ENCODE measurements at places on chromosomes 2 and 18. TPM values are rescaled to one million over a fixed set of nuclear protein-coding genes. Genes with fewer than 3 reads are reported as not detected.

GRCh38 chr2:69384618-69385081 lies 2.4 kb downstream of the GFPT1 start:
- DNase-seq, result peak; percentile 15

GRCh38 chr2:163264341-163264740 lies 425.8 kb upstream of the KCNH7 start:
- no peak for DNase-seq

Gene MC2R
- total RNA-seq, result not detected

GRCh38 chr2:209470-209869 lies 54.4 kb downstream of the SH3YL1 start:
- DNase-seq, result no peak

DNA sequence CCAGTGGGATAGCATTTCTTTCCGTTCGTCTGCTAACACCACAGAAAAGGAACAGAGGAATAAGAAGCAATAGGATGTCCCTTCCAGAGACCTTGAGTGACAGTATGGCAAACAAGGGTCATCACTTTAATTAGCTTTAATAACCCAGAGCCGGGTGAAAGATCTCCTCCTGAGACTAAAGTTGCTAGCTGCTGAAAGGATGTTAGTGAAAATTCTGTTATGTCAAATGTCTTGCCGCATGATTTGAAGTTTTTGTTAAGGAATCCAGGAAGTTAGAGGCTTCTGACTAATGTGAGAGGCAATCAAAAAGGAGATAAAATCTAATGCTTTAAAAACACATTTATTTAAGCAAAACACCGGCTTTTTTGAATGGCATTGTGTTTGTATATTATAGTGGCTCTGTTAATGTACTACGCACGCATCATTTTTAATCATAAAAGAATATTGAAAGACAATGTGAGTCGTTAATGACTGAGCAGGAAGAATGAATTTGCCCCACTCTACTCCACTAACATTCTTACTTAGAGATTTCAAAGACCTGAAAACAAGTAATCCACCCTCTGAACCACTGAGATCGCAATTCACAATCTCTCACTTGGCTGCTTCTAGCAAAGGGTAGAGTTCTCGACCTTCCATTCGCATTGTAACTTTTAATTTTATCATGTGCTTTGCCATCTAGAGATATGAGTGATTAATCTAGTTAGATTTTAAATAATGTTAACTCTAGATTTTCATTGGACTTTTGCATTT lies 536.6 kb downstream of the LRRTM4 start:
- peak; percentile 10 for DNase-seq

- DNase-seq, result no peak
These were observed 64.4 kb downstream of the COL5A2 start for GRCh38 chr2:189115126-189115525.

DNA sequence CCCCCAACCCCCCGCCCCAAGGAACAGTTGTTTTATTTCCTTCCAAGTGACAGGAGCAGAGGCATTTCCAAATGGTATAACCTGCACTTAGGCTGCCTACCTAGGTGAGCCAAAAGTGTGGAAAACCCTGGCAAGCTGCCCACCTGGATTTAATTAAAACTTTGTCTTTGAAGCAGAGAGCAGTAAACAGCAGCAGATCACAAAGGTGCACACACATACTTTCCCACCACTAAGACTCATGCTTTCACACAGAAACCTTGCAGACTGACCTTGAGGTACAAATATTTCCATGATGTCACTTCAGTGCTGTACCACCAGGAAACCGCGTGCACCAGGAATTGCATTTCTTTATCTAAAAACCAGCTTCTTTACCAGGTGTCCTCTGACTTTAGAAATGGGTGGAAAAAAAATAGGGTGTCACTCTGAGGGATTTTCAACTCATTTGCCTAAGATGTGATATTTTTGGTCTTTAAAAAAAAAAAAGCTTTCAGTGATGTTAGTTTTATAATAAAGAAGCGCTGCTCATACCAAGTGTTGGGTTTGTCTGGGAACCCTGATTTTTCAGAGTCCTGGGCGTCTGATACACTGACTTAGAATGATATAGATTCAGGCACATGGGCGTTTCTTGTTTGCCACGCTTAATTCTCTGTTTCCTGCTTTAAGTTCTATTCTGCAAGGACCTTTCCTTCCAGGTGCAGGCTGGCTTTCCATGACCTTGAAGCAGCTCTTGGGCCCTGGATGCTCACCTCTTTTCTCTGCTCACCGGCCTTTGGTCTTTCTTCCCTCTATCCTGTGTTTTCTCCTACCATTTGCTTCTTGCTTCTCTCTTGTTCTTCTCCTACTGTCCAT lies 70.7 kb upstream of the BCL2L11 start:
- peak; percentile 59 for DNase-seq

- peak; percentile 88 for DNase-seq
These were observed 69.8 kb downstream of the BABAM2 start for GRCh38 chr2:27960237-27960912.

DNA sequence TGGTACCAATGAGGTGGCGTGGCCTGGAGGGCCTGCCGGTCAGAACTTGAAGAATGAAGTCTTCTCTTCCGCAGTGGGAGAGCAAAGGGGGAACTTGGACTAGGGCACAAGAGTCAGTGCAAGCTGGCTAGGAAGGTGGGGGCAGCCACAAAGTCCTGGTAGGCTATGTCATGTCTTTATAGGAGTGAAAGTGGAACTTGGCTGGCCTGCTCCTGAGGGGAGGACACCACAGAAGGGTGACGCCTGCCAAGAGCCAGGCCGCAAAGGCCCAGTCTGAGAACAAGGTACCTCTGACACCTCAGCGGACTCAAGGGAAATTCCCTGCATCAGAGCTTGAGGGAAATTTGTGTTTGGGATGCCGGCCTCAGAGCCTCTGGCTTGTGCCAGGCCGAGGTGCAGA lies 32.2 kb upstream of the MAP3K20 start:
- no peak for DNase-seq

Gene ZNF804A
- total RNA-seq, result 2.8 TPM

Gene INHA
- total RNA-seq, result 0.86 TPM

DNA sequence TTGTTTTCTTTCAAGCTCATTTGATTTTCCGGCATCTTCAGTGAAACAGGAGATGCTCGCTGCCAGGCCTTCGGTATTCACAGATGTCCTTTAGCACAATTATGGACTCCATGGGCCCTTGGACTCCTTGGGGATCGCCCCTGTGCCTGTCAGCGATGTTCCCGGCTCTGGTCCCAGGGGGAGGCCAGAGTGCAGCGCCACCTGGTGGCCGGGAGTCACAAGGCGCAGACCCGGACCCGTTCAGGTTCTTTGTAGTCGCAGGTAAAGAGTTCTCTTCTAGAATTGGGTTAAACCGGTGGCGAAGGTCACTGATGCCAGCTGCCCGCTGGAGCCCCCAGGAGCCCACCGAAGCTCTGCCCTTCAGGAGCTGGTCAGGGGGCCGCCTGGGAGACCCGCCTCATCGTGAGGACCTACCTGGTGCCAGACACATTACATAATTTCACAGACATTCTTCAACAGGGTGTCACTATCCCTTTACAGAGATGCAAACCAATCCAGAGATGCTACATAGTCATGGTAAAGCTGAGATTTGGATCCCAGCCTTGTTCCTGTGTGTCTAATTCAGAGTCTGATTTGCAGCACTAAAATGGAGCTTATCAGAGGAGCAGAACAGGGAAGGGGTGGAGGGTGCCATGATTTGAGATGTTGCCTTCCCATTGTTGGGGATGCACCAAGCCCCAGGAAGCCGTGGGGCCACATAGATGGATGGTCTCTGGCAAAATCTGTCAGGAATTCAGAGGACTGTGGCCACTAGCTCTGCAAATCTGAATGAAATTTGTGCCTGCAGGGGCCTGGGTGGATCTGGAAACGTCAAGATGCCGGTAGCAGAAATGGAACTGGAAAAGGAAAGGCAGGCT lies 6.0 kb upstream of the INPP5D start:
- DNase-seq, result no peak

- DNase-seq, result no peak
These were observed 614.6 kb downstream of the SUCLG1 start for GRCh38 chr2:83844490-83844889.

Gene ANO7
- 0.72 TPM for total RNA-seq

Gene C2orf78
- total RNA-seq, result not detected

- DNase-seq, result peak; percentile 98
These were observed 109.5 kb downstream of the CDC42EP3 start for GRCh38 chr2:37561615-37562569.

Gene DYNC1I2
- 154 TPM for total RNA-seq

Gene LYG2
- not detected for total RNA-seq

Measured in A172 (cell line).